Fibroblast of lung (primary cell): ENCODE measurements at places on chromosomes 16 and 17. TPM values are rescaled to one million over a fixed set of nuclear protein-coding genes. Genes with fewer than 3 reads are reported as not detected.
A peak's percentile ranks its signal among the peaks of the same experiment; 100 is the strongest.

GRCh38 chr17:3512505-3513171 is 36.8 kb downstream of the ASPA start:
- peak; percentile 45 for DNase-seq

- peak; percentile 8 for DNase-seq
Observed at GRCh38 chr17:77875051-77875780, 83.3 kb upstream of the TNRC6C start.

GRCh38 chr16:68997564-68997963 is 107.9 kb upstream of the HAS3 start:
- no peak for DNase-seq

- no peak for DNase-seq
Observed at GRCh38 chr17:46061435-46061834, 62.4 kb downstream of the STH start.

GRCh38 chr17:40433551-40434415 is 9.5 kb upstream of the IGFBP4 start:
- no peak for DNase-seq

DNA sequence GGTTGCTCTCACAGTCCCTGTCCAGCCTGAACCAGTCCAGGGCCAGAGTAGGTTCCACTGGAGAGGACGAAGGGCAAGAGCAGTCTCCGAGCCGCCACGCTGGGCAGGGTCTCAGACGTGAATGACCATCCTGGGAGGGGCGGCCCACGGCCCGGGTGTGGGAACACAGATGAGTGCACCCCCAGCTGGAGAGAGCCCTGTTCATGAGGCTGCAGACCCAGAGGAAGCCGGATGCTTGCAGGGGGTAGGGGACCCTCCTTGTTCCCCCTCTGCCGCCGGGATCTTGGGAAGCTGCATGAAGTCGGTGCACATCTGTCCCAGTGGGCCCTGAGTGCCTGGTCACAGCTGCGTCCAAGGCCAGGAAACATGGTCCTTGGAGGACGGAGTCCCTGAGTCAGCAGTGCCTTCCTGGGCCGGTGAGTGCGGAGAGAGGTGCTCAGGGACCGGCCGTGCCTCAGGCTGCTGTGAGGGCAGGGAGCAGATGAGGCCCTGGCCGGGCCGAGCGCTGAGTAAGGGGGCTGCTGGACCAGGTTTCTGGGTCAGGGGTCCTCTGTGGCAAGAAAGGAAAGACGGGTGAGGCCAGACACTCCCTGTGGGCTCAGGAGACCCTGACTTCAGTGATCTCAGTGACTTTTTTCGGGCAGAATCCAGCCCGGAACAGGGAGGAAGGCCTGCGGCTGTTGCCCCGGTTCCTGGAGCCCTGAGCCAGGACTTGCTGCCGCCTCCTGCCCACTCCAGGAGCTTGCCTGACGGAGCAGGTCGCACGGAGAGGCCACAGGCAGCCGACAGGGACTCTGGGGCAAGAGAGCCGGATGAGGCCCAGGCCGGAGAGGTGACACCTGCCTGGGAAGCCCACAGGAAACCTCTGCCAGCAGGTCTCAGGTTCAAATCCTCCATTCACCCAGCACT is 45.8 kb downstream of the ACTG1 start:
- no peak for DNase-seq

DNA sequence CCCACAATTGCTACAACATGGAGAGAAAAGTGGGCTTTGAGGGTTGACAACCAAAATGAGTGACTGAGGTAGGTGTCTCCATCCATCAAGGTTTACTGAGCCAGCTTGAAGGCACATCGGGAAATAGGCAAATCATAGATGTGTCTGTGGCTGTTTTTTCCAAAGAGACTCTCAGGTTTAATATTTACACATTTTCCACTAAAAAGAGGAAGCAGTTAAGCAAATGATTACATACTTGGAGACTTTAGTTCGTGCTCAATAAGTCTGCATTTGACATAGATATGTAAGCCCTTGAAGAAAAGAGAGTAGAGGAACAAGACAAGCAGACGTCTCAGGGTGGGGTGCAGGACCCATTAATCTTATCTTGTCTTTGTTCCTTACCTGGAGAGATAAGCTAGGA is 148.9 kb upstream of the COX10 start:
- DNase-seq: no peak

- DNase-seq: peak; percentile 38
Observed at GRCh38 chr16:1614456-1615102, 2.4 kb downstream of the CRAMP1 start.

DNA sequence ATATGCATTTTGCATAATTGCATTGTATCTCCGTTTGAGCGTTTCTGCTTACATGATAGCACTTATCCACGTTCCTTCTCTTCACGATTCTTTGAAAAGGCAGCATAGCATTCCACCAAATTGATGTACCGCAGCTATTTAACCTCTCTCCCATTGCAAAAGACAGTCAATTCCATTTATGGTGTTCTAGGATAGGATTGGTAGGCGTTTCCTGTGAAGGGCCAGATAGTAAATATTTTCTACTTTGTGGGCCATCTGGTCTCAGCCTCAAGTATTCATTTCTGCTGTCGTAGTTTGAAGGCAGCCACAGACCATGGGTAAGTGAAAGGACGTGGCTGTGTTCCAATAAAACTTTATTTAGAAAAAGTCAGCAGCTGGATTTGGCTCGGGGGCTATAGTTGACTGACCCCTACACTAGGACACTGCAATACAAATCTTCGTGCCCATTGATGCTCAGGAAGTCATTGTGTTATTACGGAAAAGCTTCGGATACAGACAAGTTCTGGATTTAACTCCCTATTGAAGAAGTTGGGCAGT is 10.1 kb downstream of the SNX29 start:
- DNase-seq: peak; percentile 45

GRCh38 chr17:75808549-75808904 is 23.9 kb downstream of the UNK start:
- no peak for DNase-seq

- DNase-seq: no peak
Observed at GRCh38 chr16:57721356-57722209, 14.0 kb upstream of the KATNB1 start.

DNA sequence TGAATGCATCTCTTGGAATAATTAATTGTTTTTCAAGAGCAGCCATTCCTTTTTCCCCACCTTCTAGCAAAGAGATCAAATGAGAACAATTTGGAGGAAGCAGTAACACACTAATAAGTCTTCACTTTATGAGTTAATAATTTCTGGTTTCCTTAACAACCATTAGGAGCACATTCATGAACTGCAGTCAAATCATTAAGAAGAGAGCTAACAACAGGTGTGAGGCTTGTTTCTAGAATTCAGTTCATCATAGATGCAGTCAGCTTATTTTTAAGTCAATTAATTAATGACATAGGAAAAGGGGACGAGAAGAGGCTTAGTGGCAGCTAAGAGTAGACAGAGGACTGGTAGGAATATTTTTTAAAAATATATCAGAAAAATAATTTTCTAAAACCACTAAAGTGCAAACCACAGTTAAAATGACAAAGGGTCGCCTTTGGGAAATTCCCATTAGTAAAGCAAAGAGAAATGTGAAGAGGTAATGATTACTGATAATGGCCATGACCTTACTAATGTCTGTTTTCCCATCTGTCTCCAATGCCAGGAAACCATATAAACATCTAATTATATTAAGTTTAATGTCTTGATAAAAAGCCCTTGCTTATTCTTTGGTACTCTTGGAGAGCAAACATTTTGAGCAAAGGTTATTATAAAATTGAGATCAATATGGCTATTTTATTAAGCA is 184.2 kb downstream of the KCNJ2 start:
- no peak for DNase-seq

DNA sequence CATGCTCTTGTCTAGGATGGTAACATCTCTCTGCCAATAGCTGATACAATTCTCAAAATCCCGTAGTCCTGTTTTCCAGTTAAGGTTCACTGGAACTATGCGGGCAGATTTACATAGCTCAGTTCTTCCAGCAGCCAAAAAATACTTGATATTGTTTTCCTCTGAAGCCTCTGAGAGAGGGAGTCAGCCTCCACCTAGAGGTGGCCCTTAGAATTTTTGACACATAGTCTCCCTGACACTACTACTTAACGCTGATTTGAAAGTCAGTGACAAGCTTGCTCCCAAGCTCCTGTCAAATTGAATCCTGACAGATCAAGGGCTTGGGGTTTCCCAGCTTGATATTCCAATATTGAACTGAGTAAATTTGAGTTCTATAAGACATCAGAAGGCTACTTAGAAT is 1780.1 kb downstream of the TP53TG3F start:
- DNase-seq: no peak

DNA sequence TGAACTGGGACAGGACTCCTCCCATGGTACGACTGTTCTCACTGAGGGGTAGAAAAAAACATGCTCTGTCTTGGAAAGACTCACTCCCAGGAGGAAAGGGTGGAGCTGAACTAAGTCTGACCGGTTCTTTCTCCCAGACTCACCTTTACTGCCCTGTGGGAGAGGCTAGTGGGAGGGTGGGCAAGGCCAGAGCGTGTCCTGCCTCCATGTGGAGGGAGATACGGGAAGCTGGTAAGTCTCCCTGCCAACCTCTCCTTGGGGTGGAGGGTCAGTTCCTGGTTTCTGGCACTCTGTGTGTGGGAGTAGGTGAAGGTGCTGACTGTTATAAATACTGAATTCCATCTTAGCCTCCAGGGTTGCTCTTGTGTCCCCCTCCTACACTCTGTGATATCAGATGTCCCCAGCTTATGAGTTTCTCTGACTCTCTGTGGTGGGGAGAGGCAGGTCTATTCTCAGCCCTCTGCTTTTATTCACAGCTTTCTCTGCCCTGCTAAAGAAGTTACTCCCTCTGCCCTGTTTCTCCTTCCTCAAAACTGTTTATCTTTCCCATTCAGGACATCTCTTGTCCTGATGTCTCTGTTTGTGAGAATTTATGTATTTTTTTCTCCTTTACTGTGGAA is 26.9 kb upstream of the FAM20A start:
- no peak for DNase-seq

DNA sequence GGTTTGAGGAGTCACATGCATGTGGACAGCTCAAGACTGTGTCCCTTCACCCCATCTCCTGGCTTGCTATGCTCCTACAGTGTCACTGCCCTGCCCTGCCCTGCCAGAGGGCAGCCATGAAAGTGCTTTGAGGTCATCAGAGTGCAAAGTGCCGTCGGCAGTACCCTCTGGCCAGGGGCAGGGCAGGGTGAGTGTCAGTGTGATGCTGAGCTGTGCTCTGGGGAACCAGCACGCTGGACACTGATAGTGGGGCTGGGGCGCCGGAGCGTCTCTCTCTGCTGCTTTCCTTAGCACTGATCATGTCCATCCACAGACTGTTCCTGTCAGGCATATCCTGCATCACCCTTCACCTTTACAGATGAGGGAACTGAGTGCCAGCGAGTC is 1.6 kb upstream of the SPATA32 start:
- DNase-seq: no peak

Gene GLIS2
- total RNA-seq: 2.6 and 4.0 TPM in 2 replicates

Gene KCNJ16
- under 0.01 TPM in 1 of 2 replicates, not detected in the other for total RNA-seq

Gene HOXB8
- total RNA-seq: 0.33 and 0.51 TPM in 2 replicates

Gene KRT28
- total RNA-seq: not detected in 2 replicates

Gene DPEP3
- total RNA-seq: not detected in 2 replicates

Gene PRSS8
- not detected in 2 replicates for total RNA-seq

Gene MYH3
- total RNA-seq: 0.50 and 0.51 TPM in 2 replicates

Gene CCDC92B
- total RNA-seq: not detected in 2 replicates

Gene OR3A3
- not detected in 2 replicates for total RNA-seq

Gene PFAS
- 9.4 and 11.3 TPM in 2 replicates for total RNA-seq

Gene NKD1
- under 0.01 TPM in 2 replicates for total RNA-seq

Gene PRKCA
- 14.6 and 34.0 TPM in 2 replicates for total RNA-seq
